ENCODE measurements at places on chromosomes 3 and 15.

- DNase-seq, result peak; percentile 65
These were observed 7.2 kb downstream of the RPS17 start for GRCh38 chr15:82532991-82533481.

DNA sequence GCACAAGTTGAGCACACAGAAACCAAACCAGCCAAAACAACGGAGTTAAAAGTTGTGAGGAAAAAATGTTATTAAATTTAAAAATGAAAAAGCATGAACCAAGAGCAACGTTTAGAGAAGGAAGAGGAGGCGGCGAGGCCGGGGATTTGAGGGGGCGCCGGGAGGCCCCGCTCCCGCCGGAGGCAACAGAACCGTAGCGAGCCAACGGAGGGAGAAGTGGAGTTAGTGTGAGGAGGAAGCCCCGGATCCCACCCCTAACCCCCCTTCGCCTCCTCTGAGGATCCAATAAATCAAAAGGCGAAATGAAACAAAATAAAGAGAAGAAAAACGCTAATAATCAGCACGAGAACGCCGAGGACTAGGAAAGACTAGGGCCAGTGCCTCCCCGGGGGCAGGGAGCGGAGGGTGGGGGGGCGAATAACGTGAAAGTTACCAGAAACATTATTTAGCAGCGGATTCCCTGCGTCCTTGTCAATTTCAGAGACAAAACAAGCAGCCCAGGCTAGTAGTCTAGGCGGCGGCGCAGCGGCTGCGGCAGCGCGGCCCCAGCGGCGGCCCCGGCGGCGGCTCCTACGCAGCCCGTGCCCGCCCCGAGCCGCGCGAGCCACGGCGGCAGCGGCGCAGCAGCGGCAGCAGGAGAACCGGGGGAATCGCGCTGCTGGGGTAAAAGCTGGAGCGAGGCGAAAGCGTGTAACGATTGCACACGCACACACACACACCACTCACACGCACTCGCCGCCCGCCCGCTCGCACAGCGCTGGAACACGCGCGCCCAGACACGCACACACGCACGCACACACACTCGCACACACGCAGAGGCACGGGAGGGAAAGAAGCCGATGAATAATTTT, 1.7 kb downstream of the MEIS2 start:
- no peak for DNase-seq

GRCh38 chr15:63277893-63278456, 570 bp downstream of the APH1B start:
- DNase-seq, result no peak

DNA sequence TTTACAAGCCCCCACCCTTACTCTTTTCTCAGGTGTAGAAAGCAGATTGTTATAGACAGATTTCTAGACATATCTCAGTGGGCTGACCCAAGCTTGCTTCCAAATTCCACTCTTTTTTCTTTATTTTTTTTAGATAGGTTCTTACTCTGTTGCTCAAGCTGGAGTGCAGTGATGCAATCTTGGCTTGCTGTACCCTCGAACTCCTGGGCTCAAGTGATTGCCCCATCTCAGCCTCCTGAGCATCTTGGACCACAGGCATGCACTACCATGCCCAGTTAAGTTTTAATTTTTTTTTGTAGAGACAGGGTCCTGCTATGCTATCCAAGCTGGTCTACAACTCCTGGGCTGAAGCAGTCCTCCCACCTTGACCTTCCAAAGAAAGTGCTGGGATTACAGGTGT, 53.5 kb upstream of the ADAMTS9 start:
- no peak for DNase-seq

DNA sequence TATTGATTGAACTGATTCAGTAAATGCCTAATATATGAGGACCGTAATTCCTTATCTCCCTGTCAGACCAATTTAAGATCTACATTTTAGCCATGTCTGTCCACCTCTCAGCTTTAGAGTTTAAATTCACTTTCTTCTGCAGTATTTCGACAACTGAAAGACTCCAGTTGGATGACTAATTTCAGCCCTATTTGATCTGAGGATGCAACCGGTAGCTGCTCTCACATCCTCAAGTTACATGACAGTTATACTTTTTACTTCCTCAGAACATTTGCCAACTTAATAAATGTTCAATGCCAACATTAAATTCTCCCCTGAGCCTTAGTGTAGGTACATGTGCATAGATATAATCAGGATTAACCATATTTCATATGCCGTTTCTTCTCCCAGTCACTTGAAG, 2.5 kb upstream of the HHLA2 start:
- DNase-seq, result no peak

DNA sequence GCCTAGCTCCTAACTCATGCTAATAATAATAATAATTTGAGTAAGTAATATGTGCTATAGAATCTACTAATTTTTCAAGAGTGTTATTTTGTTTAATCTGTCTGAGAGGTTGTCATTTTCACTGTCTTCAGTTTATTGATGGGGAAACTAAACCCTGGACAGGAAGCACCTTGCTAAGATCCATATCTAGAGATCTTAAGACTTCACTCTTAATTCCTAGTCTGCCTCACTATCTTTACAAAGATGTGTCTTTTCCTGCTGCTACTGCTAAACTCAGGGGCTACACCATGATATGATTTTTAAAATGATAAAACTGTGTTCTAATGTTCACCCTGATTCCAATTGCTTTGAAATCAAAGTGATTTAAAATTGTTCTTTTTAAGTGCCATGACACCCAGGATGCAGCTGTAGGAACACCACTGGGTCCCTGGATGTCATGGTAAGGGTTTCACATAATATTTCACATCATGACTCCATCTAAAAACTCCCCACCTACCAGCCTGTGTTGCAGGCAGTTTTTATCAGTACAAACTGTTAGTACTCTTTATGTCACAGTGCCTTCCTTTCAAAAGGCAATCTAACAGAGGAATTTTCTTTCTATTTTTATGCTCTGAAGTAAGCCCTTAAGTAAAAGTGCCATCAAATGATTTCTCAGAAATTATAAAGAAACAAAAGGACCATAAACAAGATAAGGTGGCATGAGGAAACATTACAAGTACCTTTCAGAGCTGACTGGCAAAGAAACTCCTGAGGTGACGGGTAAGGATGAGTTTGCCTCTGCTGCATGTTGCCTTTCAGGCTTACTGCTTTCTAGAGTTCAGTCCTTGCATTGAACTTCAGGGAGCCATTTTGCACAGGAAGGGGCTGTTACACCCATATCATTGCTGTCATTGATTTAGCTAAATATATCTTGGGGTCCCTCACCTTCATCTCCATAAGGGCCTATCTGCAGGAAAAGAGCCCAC, 160.1 kb upstream of the SATB1 start:
- DNase-seq, result no peak

Data from vagina (tissue), 2 donors.